ENCODE measurements at places on chromosomes 2 and 18.
A peak's percentile ranks its signal among the peaks of the same experiment; 100 is the strongest.

DNA sequence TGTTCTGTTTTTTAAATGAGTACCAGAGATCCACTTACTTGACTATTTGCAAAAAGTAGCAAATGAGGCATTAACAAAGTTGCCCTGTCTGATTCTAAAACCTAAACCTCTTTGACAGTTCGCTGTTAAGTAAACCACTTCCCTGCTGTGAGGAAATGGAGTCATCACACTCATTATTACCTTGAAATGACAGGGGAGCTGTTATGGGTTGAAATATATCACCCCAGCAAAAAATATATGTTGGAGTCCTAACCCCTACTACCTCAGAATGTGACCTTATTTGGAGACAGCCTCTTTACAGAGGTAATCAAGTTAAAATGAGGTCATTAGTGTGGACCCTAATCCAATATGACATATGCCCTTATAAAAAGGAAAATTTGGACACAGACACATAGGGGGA is 36.1 kb downstream of the DHRS9 start:
- no peak for DNase-seq

- DNase-seq, result peak; percentile 90
Observed at GRCh38 chr2:191150600-191151330, at the start of gene STAT4. Gene STAT4, minus strand, starts transcription at chr2:191150994. Its CDS starts 2,791 bp downstream, at chr2:191148203.

DNA sequence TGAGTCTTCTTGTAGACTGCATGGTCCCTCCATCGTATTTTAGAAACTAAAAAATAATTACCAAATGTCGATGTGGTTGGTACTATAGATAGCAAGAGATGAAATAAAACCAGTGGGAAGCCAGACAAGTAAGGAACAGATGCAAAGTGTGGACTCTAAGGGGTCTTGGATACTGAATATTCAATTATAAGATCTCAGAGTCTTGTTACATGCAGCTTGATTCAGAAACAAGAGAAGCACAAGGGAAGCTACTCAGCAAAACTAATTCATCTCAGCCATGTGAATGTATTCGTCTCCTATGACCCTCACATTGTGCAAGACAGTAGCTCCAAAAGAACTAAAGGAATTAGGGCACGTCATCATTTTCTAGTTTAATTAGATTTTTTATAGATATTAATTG is 80.9 kb downstream of the CDH20 start:
- no peak for DNase-seq

DNA sequence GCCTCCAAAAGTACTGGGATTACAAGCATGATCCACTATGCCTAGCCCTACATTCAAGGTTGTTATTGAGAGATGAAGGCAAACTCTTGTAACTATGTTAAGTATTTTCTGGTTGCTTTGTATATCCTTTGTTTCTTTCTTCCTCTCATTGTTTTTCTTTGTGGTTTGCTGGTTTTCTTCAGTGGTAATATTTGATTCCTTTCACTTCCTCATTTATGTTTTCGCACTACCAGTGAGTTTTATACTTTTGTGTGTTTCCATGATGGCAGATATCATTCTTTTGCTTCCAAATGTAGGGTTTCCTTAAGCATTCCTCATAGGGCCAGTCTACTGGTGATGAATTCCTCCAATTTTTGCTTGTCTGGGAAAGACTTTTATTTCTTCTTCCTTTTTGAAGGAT is 90.2 kb downstream of the NCK2 start:
- DNase-seq, result peak; percentile 63

DNA sequence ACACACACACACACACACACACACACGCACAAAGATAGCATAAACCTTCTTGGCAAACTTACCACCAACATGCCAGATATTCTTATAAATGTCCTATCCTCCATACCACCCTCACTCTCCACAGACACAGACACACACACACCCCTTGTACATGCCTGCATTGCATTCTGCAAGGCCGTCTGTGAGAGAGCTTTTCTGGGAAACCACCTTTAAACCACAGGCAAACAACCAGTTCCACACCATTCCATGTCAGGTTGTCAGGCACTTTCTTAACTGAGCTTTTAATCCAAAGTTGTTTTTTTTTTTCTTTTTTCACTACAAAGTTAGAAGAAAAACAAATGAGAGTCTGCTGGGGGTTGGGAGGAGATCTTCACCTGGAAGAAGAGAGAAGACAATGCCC is 221.1 kb downstream of the C1D start:
- DNase-seq, result no peak

GRCh38 chr2:199757233-199757870 is 93.6 kb downstream of the FTCDNL1 start:
- no peak for DNase-seq

DNA sequence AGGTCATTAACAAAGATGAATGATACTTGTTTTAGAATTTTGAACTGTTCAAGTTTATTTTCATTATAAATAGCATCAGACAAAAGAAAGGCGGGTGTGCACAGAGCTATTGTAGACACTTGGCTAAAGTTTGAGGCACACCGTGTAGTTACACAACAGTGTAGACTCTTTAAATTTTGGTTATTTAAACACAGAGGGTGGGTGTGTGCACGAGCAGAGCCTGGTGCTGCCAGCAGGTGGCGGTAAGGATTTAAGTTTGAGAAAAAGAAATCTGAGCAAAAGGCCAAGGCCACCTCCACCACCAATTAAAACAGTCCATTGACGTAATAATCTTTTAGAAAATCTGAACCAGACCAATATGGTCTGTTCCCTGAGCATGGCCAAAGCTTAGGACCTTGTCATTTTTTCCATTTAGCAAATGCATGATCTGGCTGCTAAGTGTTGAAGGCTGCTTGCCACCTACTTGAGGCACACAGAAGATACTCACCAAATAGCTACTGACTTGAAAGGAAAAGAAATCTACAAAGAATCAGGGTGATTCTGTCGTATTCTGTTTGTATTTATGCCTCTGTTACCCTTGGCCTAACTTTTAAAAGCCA is 14.3 kb downstream of the COPS7B start:
- DNase-seq, result peak; percentile 43

DNA sequence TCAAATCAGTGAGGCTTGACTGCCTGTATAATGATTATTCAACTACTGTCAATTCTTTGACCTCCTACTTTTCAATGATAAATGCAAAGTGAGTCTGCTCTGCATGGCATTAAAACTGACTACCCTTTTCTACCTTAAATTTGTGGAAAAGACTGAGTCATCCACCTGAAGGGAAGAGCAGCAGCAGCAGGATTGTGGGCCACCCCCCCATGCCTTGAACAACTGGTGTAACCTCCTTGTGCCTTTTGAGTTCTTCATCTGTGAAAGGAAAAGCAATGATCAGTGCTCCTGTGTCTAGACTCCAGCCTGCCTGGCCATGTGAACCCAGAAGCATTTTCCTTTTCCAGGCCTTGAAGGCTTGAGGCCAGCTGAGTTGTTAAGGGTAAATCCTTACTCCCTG is 102.9 kb downstream of the OSR1 start:
- DNase-seq, result no peak

GRCh38 chr18:70398076-70398475 is 109.2 kb downstream of the SOCS6 start:
- DNase-seq, result no peak

DNA sequence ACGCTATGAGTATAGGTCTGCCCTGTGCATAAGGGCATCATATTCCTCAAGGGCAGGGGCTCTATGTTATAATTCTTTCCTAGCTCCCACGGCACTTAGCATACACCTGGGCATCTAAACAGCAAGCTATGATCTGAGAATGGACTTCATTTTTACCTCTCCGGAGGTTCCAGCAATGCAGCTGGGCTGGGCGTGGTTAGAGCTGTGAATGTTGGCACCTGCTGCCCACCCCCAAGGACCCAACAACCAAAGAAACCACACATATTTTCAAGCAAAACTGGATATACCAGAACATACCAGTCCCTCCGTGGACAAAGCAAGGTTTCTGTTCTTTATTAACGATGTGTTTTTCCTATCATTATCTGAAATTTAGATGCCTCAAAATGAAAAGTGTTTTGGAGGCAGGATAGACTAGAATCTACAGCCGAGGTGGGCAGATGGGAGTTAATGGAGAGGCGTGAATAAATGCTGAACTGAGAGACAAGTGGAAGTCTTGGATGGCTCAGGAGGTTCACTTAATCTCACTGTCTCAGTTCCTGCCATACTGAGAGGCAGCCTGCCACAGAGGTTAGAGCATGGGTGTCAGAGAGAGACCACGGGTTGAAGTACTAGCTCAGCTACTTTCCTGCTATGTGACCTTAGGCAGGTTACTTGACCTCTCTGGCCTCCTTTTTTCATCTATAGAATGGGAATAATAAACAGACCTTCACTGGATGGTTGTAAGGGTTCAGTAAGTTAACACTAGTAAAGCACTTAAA is 186.6 kb upstream of the SMAD2 start:
- DNase-seq, result no peak

- no peak for DNase-seq
Observed at GRCh38 chr2:51484605-51485004, 452.7 kb upstream of the NRXN1 start.

GRCh38 chr18:51007790-51008139 is 22.2 kb upstream of the SMAD4 start:
- no peak for DNase-seq

- DNase-seq, result no peak
Observed at GRCh38 chr2:188512456-188512855, 220.8 kb downstream of the GULP1 start.

DNA sequence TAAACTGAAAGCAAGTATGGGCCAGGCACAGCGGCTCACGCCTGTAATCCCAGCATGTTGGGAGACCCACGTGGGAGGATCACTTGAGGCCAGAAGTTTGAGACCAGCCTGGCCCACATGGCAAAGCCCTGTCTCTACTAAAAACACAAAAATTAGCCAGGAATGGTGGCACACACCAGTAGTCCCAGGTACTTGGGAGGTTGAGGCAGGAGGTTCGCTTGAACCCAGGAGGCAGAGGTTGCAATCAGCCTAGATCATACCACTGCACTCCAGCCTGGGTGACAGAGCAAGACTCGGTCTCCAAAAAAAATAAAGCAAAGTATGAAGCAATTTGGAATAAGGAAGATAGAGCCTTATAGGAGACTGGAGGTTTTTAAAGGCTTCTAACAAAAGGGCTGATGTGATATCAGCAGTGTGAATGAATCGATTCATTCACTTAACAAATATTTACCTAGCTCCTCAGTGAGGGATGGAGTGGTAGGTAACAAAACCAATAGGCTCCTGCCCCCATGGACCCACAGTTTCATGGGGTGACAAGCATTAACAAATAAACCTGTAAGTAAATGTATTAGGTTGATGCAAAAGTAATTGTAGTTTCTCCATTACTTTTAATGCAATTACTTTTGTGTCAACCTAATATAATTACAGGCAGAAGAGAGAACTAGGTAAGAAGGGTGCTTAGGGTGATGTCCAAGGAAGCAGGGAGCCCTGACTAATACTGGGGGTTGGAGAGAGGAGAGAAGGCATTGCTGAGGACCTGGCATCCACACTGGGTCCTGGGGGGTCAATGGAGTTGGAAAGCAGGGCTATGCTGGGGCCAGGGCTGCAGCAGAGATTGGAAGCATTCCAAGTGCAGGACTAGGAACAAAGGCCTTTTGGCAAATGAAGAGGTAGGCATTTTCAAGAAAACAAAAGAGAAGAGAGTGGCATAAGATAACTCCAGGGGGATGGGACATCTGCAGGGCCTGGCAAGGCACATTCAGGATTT is 195.4 kb upstream of the ARL4C start:
- no peak for DNase-seq

GRCh38 chr18:73556904-73557303 is 590.7 kb downstream of the FBXO15 start:
- DNase-seq, result no peak

DNA sequence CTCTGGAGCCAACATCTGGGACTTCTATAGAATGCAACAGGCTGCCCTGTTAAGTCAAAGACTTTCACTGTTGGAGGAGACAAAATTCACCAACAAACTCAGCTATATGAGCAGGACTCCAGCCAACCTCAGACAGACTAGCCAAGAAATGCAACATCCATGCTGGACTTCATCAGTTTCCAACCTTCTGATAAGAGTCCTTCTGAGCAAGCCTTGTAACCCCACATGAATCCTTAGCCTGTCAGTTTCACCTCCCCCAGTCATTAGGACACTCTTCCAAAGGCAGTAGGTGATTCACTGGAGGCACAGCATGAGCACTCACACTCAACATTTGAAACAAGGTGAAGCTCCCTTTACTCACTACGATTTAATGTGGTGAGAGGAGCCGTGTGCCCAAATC is 5.8 kb downstream of the TBC1D8 start:
- DNase-seq, result no peak

Data from CD4-positive, alpha-beta memory T cell (primary cell).